ENCODE measurements at places on chromosomes 2 and 18.

DNA sequence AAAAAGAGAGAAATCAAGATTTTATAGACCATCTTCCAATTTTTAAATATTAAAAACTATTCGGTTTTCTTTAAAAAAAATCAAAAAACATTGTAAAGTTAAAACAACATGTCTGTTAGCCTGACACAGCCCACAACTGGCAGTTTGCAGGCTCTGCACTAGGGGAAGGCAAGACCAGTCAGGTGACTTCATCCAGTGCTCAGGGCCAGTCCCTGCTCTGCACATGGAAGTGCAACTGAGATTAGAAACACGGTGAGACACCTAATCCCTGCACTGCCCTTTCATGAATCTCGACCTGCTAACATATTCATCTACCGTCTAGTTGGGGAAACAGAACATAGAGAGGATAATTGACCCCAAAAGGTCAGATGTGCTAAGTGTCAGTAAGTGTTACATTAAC is 135.2 kb downstream of the BARD1 start:
- no peak for DNase-seq

GRCh38 chr2:169072163-169072925 is 3.0 kb downstream of the DHRS9 start:
- DNase-seq: no peak

- no peak for DNase-seq
Observed at GRCh38 chr2:28707592-28707991, 44.0 kb upstream of the PPP1CB start.

DNA sequence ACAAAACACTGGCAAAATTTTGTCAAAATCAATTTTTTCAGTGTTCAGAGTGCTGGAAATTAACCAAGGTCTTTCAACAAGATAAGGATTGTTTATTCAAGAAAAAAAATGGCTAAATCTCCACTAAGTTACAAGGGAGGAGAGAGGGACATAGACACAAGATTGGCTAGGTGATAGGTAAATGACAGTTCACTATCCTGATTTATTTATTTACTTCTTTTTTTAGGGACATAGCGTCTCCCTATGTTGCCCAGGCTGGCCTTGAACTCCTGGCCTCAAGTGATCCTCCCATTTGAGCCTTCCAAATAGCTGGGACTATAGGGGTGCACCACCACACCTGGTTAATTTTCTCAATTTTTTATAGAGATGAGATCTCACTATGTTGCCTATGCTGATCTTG is 3.7 kb upstream of the WDR33 start:
- DNase-seq: no peak

DNA sequence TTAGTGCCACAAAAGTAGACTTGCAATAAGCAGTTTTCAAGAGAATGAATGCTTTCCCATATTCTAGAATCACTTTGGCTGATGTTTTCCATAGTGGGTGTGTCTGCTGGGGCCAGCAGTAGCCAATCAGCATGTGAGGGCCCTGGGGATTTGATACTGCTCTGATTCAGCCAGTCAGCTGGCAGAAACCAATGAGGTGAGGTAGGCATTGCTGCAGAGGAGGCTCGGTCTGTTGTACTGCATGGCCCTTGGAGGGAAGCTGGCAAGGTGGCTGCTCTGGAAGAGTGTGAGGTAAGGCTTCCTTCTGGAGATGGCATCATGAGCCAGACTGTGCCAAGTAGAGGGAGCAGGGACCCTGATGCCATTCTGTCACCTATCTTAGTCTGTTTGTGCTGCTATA is 22.7 kb downstream of the TMEM87B start:
- DNase-seq: no peak

- peak; percentile 54 for DNase-seq
Observed at GRCh38 chr18:48409591-48410094, 460 bp upstream of the ZBTB7C start.

Data from COR-L47 (cell line).